ENCODE measurements at places on chromosomes 16 and 17.

GRCh38 chr17:74987909-74988711 lies 678 bp downstream of the CDR2L start:
- no peak for DNase-seq

GRCh38 chr17:5344914-5345313 lies 62.8 kb downstream of the RABEP1 start:
- no peak for DNase-seq

DNA sequence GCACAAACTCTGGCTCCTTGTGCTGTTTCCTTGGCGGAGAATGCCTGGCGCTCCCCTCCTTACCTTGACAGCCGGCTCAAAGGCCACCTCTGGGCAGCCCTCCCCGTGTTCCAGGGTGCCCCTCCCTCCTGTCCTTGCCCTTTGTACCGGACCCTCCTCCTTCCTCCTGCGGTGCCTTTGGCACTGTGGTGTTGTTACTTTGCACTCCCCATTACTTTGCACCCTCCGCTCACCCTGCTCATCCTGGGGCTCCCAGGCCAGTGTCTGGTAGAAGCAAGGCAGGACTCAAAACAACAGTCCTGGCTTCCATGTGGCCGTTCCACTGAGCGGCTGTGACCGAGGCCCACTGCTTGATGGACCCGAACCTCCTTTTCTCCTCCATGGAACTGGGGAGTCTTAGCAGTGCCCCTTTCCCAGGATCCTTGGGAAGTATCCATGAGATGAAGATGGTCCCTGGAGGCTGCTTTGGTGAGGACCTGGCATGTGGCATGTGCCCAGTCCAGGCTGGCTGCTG lies 147.8 kb downstream of the CMIP start:
- DNase-seq, result no peak

DNA sequence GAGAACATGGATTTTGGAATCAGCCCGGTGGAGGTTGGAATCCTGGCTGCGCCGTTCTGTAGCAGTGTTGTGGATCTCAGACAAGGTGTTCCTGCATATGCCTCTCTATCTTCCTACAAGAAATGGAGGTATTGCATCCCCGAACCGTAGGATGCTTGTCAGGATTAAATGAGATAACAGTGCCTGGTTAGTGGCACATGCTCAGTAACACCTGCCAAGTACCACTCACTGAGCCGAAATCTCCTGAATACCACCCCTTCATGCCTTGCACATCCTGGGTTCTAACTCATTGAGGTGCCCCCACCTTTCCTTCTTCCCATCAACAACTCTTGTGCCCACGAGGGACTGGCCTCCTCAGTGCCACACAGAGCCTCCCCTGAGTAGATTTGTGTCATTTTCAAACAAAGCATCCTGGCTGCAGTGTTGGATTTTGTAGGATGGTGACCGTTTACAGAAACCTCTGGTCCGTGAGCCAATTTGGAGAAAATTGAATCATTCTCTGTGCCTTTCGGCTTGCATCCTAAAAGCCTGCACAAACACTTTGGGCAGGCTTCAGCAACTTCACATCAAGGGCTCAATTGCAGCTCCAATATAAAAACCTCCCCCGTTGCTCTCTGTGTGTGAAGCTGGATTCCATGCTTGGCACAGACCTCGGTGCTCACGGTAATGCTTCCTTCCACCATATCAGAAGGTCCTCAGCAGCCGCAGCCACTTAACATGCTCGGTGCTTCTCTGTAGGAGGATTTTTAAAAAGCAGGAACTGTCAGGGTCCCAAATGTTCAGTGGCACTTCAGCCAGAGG lies 84.2 kb downstream of the WWOX start:
- no peak for DNase-seq

DNA sequence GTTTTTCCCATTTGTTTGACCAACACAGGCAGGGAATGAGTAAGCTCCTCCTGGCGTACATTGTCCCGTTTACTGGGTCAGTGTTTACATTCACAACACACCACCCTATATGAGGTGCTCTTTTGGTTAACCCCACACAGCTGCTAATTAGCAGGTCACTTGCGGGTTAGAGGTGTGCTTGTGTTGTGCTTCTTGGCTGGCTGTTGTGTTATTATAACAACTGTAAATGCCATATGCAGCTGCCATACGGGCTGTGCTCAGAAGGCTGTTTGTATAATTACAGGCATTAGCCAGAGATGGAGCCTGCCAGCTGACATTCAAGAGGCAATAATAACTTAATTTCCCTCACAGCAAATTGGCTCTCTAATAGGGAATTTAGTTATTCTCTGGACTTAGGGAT lies 205.1 kb upstream of the ELAC2 start:
- DNase-seq, result no peak

DNA sequence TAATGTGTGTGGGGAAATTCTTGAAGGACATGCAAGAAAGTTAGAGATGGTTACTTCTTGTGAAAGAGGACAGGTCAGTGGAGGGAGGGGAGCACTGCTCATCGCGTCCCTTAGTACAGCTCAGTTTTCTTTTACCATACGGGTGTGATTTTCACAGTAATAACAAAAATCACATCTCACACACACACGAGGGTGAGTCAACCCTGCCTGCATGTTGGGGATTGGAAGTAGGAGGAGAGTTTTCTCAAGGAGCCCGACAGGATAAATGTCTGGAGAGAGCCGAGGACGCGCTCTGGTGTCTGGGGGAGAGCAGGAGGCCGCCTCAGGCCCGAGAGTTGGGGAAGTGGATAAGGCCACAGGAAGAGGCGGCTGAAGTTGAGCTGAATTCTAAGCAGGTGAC lies 16.4 kb downstream of the PLCD3 start:
- DNase-seq, result no peak

Measured in activated CD4-positive, alpha-beta T cell treated with anti-CD3 and anti-CD28 coated beads for 24 hours (primary cell).